ENCODE measurements at places on chromosomes 13 and 19. TPM values are rescaled to one million over a fixed set of nuclear protein-coding genes. Genes with fewer than 3 reads are reported as not detected.

- no peak overlapping the region for H3K27ac ChIP-seq
- H3K27me3 ChIP-seq: no peaks in the 10 kb centered on the region
- no peak overlapping the region for H3K4me3 ChIP-seq
- DNase-seq: no peak
- H3K36me3 ChIP-seq: no peaks in the 10 kb centered on the region
These were observed 27.4 kb downstream of the SLITRK6 start for GRCh38 chr13:85771856-85772255.

DNA sequence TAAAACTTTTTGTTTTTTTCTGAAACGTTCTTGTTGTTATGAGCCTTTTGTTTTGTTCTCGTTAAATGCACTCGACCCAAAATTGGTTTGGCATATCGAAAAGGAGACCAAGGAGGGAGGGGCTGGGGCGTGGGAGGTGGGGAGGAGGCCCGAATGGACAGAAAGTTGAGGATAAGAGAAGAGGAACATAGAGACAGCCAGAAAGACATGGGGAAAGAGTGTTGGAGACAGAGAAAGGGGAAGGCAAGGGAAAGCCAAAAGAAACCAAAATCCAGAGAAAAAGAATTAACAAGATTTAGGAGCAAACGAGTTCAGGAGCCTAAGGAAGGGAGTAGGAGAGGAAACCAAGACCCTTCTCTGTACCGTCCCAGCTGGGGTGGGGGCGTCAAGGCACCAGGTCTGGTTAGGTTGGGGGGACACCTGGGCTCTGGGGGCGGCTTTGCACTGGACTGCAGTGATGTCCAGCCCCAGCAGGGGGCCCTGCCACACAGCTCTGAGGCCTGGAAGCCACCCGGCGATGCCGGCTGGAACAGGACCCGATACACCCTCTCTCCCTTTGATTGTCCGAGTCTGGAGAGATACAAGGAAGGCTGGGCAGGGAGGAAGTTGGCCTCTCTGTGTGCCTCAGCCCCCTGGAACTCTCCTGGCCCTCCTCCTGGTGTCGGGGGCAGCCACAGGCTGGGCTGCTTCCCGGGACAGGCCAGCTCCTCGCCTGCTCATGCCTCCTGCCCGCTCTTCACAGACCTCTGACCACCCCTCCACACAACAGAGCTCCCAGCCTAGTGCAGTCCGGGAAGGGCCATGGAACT, 11.6 kb upstream of the ASF1B start:
- peak overlapping the region; percentile 94 for H3K27ac ChIP-seq
- peak; percentile 37 for DNase-seq
- no peak overlapping the region for H3K4me3 ChIP-seq
- H3K36me3 ChIP-seq: peaks cover 7% of the 10 kb centered on the region
- peaks cover 40% of the 10 kb centered on the region for H3K4me1 ChIP-seq

DNA sequence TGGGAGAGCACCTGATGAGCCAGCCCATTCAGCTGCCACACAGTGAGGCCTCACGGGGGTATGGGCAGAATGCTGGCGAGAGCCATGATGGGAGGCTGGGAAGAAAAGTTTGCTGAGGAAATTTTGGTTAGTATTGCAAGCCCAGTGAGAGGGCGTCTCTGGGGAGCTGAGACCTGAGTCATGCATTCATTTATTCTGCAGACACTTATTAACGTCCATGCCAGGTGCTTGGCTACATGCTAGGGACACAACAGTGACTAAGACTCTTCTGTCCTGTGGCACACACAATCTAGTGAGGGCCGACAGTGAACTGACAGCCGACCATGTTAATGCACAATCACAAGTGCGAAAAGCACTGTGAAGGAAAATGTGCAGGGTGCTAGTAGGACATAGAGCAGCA, 27.2 kb downstream of the WDR62 start:
- no peaks in the 10 kb centered on the region for H3K27me3 ChIP-seq
- H3K4me3 ChIP-seq: no peak overlapping the region
- H3K36me3 ChIP-seq: peaks cover 3% of the 10 kb centered on the region

The ACER1 gene
- total RNA-seq: 3.1 TPM

GRCh38 chr19:28726533-28727479, 486.1 kb downstream of the UQCRFS1 start:
- no peak overlapping the region for H3K27ac ChIP-seq
- no peaks in the 10 kb centered on the region for H3K36me3 ChIP-seq
- H3K4me3 ChIP-seq: peak overlapping the region; percentile 25
- no peak for DNase-seq
- H3K4me1 ChIP-seq: peaks cover 6% of the 10 kb centered on the region

The CYSLTR2 gene
- 2.4 TPM for total RNA-seq

GRCh38 chr13:19927117-19927748, 31.3 kb upstream of the ZMYM2 start:
- no peaks in the 10 kb centered on the region for H3K36me3 ChIP-seq
- H3K27ac ChIP-seq: no peak overlapping the region
- H3K4me3 ChIP-seq: no peak overlapping the region

The TNFSF13B gene
- 1.6 TPM for total RNA-seq

DNA sequence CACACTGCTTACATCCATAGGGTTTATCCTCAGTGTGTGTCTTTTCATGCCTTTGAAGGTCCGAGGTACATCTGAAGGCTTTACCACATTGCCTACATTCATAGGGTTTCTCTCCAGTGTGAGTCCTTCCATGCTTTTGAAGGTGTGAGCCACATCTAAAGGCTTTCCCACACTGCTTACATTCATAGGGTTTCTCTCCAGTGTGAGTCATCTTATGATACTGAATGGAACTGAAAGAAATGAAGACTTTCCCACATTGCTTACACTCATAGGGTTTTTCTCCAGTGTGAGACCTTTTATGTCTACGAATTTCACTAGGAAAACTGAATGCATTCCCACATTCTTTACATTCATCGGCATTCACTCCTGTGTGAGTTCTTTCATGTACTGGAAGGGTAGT, 7.1 kb downstream of the ZNF20 start:
- H3K4me1 ChIP-seq: peaks cover 9% of the 10 kb centered on the region
- H3K27me3 ChIP-seq: no peaks in the 10 kb centered on the region
- no peak overlapping the region for H3K27ac ChIP-seq
- peaks cover 32% of the 10 kb centered on the region for H3K36me3 ChIP-seq
- no peak for DNase-seq

The CAPN12 gene
- 1.6 TPM for total RNA-seq

GRCh38 chr13:78168981-78169380, 250.3 kb upstream of the EDNRB start:
- H3K27ac ChIP-seq: no peak overlapping the region
- H3K36me3 ChIP-seq: no peaks in the 10 kb centered on the region
- no peak for DNase-seq
- H3K4me3 ChIP-seq: no peak overlapping the region
- no peaks in the 10 kb centered on the region for H3K4me1 ChIP-seq
- no peaks in the 10 kb centered on the region for H3K27me3 ChIP-seq

DNA sequence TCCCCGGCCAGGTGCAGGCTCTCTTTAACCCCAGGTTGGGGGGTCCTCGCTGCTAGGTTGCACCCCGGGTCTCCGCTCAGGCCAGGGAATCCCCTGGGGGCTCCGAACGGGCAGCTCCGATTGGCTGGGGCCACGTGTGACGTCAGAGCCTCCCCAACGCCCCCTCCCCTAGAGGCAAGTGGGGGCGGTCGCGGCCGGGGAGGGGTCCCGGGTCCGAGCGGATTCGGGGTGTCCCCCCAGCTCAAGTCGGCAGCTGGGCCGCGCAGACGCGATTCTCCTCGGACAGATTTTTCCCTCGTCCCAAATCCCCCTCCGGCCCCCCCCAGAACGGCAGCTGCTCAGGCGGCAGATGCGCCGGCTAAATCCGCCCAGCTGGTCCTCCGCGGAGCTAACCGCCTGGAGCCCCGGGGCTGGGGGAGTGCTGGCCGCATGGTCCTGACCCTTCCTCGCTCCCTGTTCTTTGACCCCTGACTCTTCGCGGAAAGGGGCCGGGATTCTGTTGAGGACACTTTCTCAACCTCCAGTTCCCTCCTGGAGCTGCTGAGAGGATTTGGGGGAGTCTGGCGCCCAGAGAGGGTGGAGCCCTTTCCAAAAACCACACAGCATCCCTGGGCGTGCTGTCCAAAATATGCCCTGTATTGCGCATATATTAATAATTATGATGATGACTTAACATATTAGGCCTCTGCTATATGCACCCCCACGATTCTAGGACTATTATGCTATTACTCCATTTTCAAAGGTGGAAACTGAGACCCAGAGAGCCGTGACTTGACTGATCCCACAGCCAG, 25.4 kb upstream of the SEMA6B start:
- peaks cover 48% of the 10 kb centered on the region for H3K27me3 ChIP-seq
- no peaks in the 10 kb centered on the region for H3K36me3 ChIP-seq
- no peak overlapping the region for H3K27ac ChIP-seq
- H3K4me3 ChIP-seq: no peak overlapping the region
- H3K4me1 ChIP-seq: peaks cover 16% of the 10 kb centered on the region
